ENCODE measurements at places on chromosomes 2 and 18.

DNA sequence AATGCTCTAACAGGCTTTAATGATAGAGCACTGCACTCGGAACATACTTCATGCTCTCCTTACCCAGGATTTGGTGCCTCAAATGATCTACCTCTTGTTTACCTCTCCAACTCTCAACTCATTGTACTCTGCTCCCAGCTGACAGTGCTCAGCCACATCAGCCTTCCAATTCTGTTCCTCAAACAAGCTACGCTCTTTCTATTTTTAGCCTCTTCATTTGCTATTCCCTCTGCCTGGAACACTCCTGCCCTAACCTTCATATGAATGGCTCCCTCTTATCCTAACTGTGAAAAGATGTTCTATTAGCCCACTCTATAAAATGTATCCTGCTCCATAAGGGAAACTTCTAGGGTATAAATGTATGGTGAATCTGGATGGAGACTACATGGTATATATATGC is 42.5 kb downstream of the PIGN start:
- no peaks in the 10 kb centered on the region for H3K27me3 ChIP-seq
- H3K36me3 ChIP-seq: no peaks in the 10 kb centered on the region
- H3K27ac ChIP-seq: no peak overlapping the region
- no peaks in the 10 kb centered on the region for H3K4me1 ChIP-seq

- no peaks in the 10 kb centered on the region for H3K36me3 ChIP-seq
- H3K4me3 ChIP-seq: no peak overlapping the region
- peak; percentile 50 for DNase-seq
- no peak overlapping the region for H3K27ac ChIP-seq
Observed at GRCh38 chr18:41561961-41562360, 393.1 kb upstream of the PIK3C3 start.

GRCh38 chr2:124309563-124310138 is 284.6 kb downstream of the CNTNAP5 start:
- H3K27me3 ChIP-seq: no peaks in the 10 kb centered on the region
- H3K36me3 ChIP-seq: no peaks in the 10 kb centered on the region
- peak; percentile 81 for DNase-seq
- no peak overlapping the region for H3K27ac ChIP-seq
- no peak overlapping the region for H3K4me3 ChIP-seq
- no peaks in the 10 kb centered on the region for H3K4me1 ChIP-seq

DNA sequence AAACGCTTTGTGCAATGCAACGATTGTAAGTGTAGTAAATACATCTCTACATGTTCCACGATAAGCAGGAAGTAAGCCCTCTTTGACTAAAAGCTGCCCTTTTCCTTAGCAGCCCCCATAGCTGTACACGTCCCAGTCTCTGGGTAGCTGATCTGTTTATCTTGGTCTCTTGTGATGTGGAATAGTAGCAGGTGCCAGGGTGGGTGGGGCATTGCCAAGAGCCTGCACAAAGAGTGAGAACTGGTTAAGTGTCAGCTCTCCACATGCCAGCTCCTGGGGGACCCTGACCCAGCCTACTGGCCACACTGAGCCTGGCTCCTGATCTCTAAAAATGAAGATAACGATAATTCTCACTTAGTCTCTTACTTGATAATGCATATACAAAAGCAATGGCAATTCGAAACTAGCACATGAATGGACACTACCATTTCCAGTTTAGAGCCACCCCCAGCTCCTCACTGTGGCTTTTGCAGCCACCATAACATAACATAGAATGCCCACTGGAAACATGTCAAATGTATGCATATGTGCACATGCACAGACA is 92.3 kb downstream of the MYT1L start:
- peak; percentile 66 for DNase-seq
- H3K27ac ChIP-seq: no peak overlapping the region
- H3K4me1 ChIP-seq: no peaks in the 10 kb centered on the region

DNA sequence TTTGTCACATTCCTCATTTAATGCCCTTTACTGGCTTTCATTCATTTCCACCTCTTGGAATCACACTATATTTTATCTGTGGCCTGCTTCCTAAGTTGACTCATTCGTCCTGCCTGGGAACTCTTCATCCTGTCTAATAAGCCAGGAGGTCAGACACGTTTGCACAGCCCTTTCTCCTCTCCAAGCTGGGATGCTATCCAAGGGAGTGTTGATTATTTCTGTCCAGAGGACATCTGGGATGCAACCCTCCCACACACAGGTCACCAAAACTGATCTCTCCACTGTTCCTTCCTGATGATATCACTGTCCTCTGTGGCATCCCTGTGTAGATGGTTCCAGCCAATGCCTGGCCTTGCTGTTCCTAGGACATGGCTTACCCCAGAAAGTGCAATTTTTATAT is 79.8 kb upstream of the NOSTRIN start:
- no peaks in the 10 kb centered on the region for H3K27me3 ChIP-seq
- no peak for DNase-seq
- no peak overlapping the region for H3K4me3 ChIP-seq
- H3K36me3 ChIP-seq: peaks cover 3% of the 10 kb centered on the region
- no peak overlapping the region for H3K27ac ChIP-seq

DNA sequence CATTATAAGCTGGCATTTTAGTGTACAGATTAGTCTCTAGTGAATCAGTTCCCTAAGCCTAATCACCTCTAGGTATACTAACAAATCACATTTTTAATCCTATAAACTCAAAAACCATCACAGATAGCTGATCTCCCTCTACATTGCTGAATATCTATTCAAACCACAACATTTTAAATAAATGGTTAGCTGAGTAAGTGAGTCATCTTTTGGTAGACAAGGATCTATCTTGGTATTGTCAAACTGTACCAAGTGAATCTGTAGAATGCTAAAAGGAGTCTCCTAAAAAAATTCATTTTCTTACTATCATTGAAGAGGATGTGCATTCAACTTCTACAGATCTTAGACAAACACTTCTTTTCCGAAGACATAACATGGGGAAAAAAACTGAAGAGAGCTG is 40.7 kb downstream of the INO80D start:
- no peaks in the 10 kb centered on the region for H3K4me1 ChIP-seq
- H3K27me3 ChIP-seq: no peaks in the 10 kb centered on the region
- DNase-seq: no peak
- H3K36me3 ChIP-seq: peaks cover 54% of the 10 kb centered on the region

DNA sequence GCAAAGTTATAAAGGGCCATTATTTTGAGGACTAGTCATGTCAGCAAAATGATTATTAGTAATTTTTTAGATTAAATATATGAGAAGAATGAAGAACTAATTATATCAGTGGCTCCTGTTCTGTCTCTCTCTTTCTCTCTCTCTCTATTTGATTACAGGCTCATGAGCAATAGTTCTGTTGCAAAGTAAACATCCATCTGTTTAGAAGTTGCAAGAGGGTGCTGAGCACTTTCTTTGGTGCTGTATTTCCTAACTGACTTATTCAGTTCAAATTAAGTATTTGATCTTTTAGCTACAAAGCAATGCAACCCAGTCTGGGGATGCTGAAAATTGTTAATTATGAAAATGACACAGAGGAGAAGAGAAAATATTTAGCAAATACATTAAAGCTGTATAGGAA is 408.1 kb upstream of the UBE2E3 start:
- no peaks in the 10 kb centered on the region for H3K36me3 ChIP-seq
- DNase-seq: no peak
- no peaks in the 10 kb centered on the region for H3K4me1 ChIP-seq

- peaks cover 16% of the 10 kb centered on the region for H3K4me1 ChIP-seq
- DNase-seq: no peak
- peaks cover 14% of the 10 kb centered on the region for H3K36me3 ChIP-seq
- no peaks in the 10 kb centered on the region for H3K27me3 ChIP-seq
- no peak overlapping the region for H3K27ac ChIP-seq
Observed at GRCh38 chr2:102159295-102159694, 16.7 kb downstream of the IL1R1 start.

GRCh38 chr2:197677483-197677882 is 2.1 kb upstream of the RFTN2 start:
- no peak for DNase-seq
- H3K27me3 ChIP-seq: peaks cover 5% of the 10 kb centered on the region
- no peak overlapping the region for H3K4me3 ChIP-seq
- no peak overlapping the region for H3K27ac ChIP-seq
- H3K4me1 ChIP-seq: peaks cover 4% of the 10 kb centered on the region

- H3K4me1 ChIP-seq: peaks cover 34% of the 10 kb centered on the region
- no peaks in the 10 kb centered on the region for H3K36me3 ChIP-seq
- H3K27me3 ChIP-seq: no peaks in the 10 kb centered on the region
- DNase-seq: no peak
- peak overlapping the region; percentile 54 for H3K27ac ChIP-seq
Observed at GRCh38 chr2:219398721-219399363, 11.1 kb upstream of the DNPEP start.

DNA sequence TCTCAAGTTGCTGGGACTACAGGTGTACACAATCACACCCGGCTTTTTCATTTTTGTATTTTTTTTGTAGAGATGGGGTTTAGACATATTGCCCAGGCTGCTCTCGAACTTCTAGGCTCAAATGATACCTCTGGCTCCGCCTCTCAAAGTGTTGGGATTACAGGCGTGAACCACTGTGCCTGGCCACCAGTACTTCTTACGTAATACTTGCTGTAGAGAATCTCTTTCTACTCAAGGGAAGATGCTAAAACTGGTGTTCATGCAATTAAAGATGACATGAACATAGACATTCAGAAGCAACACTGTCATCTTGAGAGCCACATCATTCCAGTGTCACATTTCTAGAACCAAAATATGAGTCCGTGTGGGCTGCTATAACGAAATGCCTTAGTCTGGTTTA is 53.7 kb upstream of the FRZB start:
- H3K36me3 ChIP-seq: peaks cover 55% of the 10 kb centered on the region
- peaks cover 50% of the 10 kb centered on the region for H3K4me1 ChIP-seq
- no peaks in the 10 kb centered on the region for H3K27me3 ChIP-seq
- H3K4me3 ChIP-seq: no peak overlapping the region
- no peak overlapping the region for H3K27ac ChIP-seq

GRCh38 chr18:62131301-62131909 is 55.5 kb downstream of the PIGN start:
- no peak overlapping the region for H3K27ac ChIP-seq
- H3K27me3 ChIP-seq: no peaks in the 10 kb centered on the region
- H3K4me3 ChIP-seq: no peak overlapping the region
- DNase-seq: no peak
- H3K4me1 ChIP-seq: no peaks in the 10 kb centered on the region
- H3K36me3 ChIP-seq: no peaks in the 10 kb centered on the region

GRCh38 chr2:189818249-189819038 is 34.2 kb downstream of the PMS1 start:
- no peaks in the 10 kb centered on the region for H3K27me3 ChIP-seq
- H3K27ac ChIP-seq: no peak overlapping the region
- no peaks in the 10 kb centered on the region for H3K4me1 ChIP-seq

GRCh38 chr2:71700041-71700657 is 246.8 kb downstream of the DYSF start:
- H3K4me3 ChIP-seq: no peak overlapping the region
- H3K4me1 ChIP-seq: peaks cover 24% of the 10 kb centered on the region
- no peaks in the 10 kb centered on the region for H3K27me3 ChIP-seq
- H3K36me3 ChIP-seq: no peaks in the 10 kb centered on the region
- no peak for DNase-seq

DNA sequence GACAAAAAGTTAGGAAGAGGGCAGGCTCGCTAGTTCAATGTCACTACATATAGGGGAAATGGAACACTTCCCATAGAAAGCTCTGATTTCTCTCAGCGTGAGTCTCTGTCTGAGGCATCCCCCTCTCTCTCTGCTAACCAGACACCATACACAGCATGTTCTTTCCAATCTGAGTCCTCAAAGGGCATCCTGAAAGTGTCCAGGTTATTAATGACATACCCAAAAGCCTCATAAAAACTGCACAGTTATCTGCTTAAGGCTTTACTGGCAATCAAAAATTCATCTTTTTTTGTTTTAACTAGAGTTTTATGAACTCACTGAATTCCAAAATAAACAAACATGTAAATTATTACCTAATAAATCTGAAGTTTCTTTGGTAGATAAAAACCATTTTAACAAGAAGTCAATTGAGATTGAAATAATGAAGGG is 137.4 kb downstream of the AFF3 start:
- peaks cover 15% of the 10 kb centered on the region for H3K4me1 ChIP-seq
- peaks cover 29% of the 10 kb centered on the region for H3K36me3 ChIP-seq
- no peaks in the 10 kb centered on the region for H3K27me3 ChIP-seq
- no peak overlapping the region for H3K4me3 ChIP-seq
- DNase-seq: no peak
- H3K27ac ChIP-seq: no peak overlapping the region

DNA sequence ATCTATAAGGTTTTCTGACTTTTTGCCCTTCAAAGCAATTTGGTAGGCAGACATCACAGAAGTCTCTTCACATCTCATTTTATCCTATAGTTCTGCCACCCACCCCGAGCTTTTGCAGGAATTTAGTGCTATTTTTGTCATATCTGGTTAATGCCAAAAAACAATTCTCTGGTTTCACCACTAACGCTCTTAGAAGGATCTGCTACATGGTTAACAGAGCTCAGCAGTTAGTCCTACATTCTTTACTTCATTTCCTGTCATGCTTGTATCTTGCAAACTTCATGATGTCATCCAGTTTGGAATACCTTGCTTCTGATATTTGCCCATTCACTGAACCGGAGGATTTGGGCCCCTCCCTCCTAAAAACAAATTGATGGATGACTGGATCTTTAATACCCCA is 116.8 kb upstream of the SERPINE2 start:
- no peaks in the 10 kb centered on the region for H3K36me3 ChIP-seq
- H3K4me3 ChIP-seq: no peak overlapping the region
- H3K4me1 ChIP-seq: peaks cover 3% of the 10 kb centered on the region
- H3K27ac ChIP-seq: no peak overlapping the region
- H3K27me3 ChIP-seq: no peaks in the 10 kb centered on the region

- peaks cover 7% of the 10 kb centered on the region for H3K4me1 ChIP-seq
- no peaks in the 10 kb centered on the region for H3K27me3 ChIP-seq
- DNase-seq: no peak
- no peak overlapping the region for H3K4me3 ChIP-seq
- no peaks in the 10 kb centered on the region for H3K36me3 ChIP-seq
Observed at GRCh38 chr18:22399949-22400348, 17.8 kb downstream of the CTAGE1 start.

- peaks cover 12% of the 10 kb centered on the region for H3K4me1 ChIP-seq
- peak overlapping the region; percentile 82 for H3K4me3 ChIP-seq
- no peaks in the 10 kb centered on the region for H3K36me3 ChIP-seq
- H3K27ac ChIP-seq: peak overlapping the region; percentile 98
- DNase-seq: peak; percentile 100
Observed at GRCh38 chr2:64751286-64752260, 97.9 kb upstream of the SERTAD2 start.

DNA sequence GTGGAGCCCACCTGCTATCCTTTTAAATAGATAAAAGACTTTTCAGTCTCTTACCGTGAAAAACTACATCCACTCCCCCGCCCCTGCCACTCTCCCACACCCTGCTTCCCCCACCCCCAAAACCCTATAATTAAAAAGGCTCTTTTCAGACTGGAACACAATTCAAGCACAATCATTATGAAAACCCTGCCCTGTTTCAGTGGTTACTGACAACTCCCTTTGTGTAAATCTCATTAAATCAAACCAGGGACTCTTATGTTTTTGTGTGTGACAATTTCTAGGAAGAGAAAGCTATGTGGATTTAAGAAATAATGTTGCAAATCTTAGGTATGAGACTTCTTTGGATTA is 21.0 kb upstream of the ZNF532 start:
- H3K27ac ChIP-seq: no peak overlapping the region
- no peaks in the 10 kb centered on the region for H3K36me3 ChIP-seq
- H3K4me1 ChIP-seq: no peaks in the 10 kb centered on the region
- no peak for DNase-seq
- H3K27me3 ChIP-seq: peaks cover 7% of the 10 kb centered on the region

Data from esophagus muscularis mucosa (tissue), 4 donors.